ENCODE measurements at places on chromosomes 2 and 18.

DNA sequence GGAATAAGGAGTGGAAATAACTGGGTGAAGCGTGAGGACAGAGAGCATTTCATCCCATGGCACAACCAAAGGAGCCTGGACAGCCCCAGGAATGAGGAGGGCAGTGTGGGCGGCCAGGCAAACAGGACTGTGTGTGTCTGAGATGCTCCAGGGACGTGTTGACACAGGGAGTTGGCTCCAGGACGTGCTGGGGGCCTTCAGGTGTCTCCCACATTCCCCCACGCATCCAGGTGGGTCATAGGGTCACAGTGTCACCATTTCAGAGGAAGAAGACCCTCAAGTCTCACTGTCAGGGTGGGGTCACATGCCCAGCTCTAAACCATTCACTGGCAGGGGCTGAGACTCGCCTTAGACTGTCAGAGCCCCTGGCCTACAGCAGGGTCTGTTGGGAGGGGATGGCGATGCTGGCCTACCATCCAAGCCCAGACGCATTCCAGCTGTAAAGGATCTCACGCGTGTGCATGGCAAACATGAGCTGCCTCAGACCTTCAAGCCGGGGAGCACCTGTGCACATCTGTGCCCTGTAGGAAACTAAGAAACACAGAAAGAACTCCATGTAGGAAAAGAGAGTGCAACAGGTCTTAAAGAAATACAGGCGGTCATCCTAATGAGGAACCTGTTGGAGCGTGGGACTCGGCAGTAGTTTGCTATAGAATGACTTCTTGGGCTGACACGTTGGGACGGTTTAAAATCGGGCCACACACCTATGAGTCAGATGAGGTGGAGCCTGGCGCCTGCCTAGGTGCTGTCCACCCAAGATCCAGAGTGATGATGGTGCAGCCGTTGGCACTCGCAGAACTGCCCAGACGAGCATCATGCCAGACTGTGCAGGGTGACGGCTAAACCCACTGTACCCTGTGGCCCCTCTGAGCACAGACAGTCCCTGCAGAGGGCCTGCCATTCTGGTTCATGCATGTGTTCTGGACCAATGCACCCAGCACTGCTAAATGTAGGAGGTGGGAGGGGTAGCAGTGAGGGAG lies 17.3 kb downstream of the PARD6G start:
- no peak for DNase-seq

DNA sequence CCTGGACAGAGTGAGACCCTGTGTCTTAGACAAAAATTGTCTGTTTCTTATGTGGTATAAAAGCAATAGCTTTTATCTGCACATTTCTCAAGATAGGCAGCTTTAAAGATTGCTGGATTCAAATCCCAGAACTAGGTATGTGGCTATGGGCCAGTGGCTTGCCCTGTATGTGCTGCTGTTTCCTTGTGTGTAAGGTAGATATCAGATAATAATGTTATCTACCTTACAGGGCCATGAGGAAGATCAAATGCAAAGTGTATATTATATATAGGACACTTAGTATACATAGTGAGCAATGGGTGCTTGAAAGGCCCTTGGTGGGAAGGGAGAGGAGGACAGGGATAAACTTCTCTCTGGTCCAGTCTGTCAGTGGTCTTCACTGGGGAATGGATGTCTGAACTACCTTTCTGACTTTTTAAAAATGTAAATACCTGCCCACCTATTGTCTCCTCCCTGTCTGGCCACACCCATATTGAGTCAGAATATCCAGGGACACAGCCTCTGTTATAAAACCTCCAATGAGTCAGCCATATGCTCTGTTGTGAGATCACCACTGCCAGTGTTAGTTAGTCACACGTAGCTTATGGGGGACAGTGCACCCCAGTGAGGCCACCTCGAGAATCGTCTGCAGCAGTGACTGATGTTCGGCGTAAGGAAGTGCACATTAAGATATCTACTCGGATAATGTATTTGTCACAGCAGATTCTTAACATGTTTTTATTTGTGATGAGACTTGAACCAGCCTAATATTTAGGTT lies 383.4 kb downstream of the PTPRM start:
- DNase-seq: no peak

- DNase-seq: no peak
Measured at GRCh38 chr2:231244382-231245248, 46.2 kb downstream of the ARMC9 start.

- DNase-seq: no peak
Measured at GRCh38 chr2:41873102-41874031, 174.5 kb upstream of the PKDCC start.

- DNase-seq: no peak
Measured at GRCh38 chr2:150429384-150429961, 58.0 kb downstream of the RND3 start.
